ENCODE measurements at places on chromosomes 13 and 19.

DNA sequence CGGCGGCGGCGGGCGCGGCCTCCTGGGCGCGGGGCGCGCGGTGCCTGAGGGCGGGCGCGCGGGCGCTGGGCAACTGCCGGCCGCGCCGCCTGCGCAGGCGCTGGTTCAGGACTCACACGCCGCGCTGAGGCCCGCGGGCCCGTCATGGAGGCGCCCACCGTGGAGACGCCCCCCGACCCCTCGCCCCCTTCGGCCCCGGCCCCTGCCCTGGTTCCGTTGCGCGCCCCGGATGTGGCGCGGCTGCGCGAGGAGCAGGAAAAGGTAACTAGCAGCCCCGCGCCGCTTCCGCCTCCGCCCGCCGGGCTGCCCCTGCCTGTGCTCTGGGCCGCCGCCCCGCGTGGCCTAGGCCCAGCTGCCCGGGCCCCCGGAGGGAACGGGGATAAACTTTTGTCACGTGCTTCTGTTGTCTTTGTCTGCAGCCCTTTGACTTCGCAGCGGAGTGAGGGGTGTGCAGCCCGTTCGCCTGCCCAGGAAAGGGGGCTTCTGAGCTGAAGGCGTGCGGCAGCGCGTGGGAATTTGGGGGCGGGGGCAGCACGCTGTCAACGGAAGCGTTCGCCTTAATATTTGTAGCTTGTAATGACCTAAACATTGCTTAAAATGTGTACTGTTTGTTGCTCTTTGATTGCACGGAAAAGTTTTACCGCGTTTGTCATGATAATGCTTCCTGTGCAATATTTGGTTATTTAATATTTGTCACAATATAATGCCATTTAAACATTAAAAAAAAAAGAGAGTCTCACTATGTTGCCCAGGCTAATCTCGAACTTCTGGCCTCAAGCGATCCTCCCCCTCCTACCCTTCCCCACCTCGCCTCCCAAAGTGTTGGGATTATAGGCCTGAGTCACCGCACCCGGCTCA lies 594 bp downstream of the URI1 start:
- H3K4me3 ChIP-seq = peak overlapping the region; percentile 56
- H3K27ac ChIP-seq = peak overlapping the region; percentile 92
- DNase-seq = peak; percentile 62

- H3K36me3 ChIP-seq = no peaks in the 10 kb centered on the region
- no peaks in the 10 kb centered on the region for H3K27me3 ChIP-seq
- no peak overlapping the region for H3K27ac ChIP-seq
- no peak overlapping the region for H3K4me3 ChIP-seq
- no peak for DNase-seq
Measured at GRCh38 chr13:23383151-23383550, 50.4 kb downstream of the SACS start.

DNA sequence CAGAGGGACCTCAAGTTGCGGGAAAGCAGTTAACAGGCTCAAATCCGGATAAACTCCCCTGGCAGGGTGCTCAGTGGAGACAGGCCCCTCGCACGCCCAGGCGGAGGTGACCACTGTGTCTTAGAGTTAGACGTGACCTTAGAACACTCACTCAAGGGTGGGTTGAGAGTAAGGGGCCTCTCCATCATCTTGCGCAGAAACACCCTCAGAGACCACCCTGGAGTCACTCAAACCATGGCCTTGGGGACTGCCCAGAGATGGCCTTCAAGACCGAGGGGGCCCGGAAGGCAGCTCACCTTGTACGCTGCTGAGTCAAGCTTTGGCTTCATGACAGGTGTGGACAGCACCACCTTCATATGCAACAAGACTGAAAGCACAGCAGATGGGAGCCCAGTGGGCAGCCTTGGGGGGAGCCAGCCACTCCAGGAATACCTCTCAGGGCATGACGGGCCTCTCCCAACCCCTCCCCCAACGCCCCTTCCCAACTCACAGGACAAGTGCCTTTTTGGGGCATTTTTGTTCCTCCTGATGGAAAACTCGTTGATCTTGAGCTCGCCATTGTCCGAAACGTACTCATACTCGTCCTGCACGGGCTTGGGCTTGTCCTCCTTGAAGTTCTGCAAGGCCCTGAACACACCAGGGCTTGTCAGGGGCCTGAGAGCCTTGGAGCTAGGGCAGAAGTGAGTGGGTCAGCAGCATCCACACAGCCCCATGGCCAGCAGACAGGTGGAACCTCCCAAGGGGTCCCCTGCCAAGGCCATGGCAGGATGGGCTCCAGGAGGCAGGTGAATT lies 229.2 kb downstream of the TUBA3C start:
- no peaks in the 10 kb centered on the region for H3K27me3 ChIP-seq
- no peaks in the 10 kb centered on the region for H3K4me1 ChIP-seq
- H3K36me3 ChIP-seq = no peaks in the 10 kb centered on the region
- H3K4me3 ChIP-seq = no peak overlapping the region

- no peaks in the 10 kb centered on the region for H3K27me3 ChIP-seq
- DNase-seq = peak; percentile 43
- peak within 1 kb of the TSS; percentile 32 for H3K4me3 ChIP-seq
- H3K27ac ChIP-seq = peak within 1 kb of the TSS; percentile 53
- H3K36me3 ChIP-seq = no peaks in the 10 kb centered on the region
- peaks cover 19% of the 10 kb centered on the region for H3K4me1 ChIP-seq
Measured at GRCh38 chr19:48511800-48512503, at the start of gene LMTK3. LMTK3 (minus strand) TSS chr19:48511835; CDS start chr19:48511576, 259 bp downstream.

- no peaks in the 10 kb centered on the region for H3K27me3 ChIP-seq
- peaks cover 2% of the 10 kb centered on the region for H3K36me3 ChIP-seq
- no peaks in the 10 kb centered on the region for H3K4me1 ChIP-seq
- no peak for DNase-seq
- no peak overlapping the region for H3K27ac ChIP-seq
Measured at GRCh38 chr13:98351636-98352035, 174.6 kb upstream of the RNF113B start.

DNA sequence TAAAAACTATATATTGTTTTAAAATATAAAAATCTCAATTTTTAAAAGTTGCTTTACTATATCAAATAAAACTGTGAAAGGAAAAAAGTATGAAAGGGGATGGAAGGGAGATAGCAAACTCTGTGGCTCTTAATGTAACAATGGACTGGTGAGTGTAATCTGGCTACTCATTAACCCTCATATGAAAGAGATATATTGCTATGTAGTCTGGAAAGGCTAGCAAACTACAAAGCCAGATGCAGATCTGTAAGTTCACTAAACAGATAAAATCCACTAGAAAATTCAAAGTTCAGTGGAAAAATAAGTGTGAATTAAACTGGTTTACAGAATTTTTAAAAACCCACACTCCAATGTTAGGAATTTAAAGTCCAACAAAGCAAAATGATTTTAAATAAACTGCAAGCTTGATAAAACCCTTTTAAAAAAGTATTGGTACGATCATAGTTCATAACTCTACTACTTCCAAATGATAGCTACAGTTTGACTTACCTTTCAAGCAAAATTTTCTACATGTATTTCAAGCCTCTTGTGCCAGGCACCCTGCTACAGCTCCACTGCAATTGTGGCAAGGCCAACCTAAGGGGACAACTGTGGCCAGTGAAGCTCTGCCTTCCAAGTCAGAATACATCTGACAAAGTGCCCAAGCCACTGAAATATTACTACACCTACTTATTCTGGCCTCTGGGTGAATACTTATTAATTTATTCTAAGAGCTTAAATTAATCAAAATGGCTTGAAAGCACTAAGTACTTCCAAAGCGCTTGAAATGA lies 647 bp upstream of the ELF1 start:
- H3K36me3 ChIP-seq = no peaks in the 10 kb centered on the region
- H3K27me3 ChIP-seq = no peaks in the 10 kb centered on the region
- no peak for DNase-seq
- peak overlapping the region; percentile 88 for H3K27ac ChIP-seq

DNA sequence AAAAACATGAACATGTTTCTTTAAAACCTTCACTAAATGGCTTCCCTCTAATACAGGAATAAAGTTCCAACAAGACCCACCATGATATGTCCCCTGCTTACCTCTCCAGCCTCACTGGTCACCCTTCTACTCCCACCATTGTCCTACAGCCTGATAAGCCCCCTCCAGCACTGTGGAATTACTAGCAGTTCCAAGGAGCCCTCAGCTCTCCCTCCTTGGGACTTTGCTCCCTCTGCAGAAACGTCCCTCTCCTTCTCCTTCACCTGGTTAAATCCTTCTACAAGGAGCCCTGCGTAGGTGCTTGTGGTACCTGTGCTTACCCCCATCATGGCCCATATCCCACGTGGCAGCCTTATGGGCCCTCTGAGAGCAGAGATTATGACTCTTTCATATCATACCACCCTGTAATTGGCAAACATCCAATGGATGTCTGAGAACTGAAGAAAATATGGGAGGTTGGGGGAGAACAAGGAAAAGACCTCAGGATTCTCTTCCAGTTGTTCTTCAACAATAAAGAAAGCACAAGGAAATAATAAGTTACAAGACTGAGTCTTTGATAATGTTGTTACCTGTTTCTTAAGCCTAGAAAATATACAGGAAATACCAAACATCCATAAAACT lies 26.1 kb upstream of the DOCK9 start:
- no peak for DNase-seq
- H3K27me3 ChIP-seq = no peaks in the 10 kb centered on the region
- H3K4me3 ChIP-seq = no peak overlapping the region

GRCh38 chr13:61500176-61500575 lies 84.5 kb upstream of the PCDH20 start:
- H3K27me3 ChIP-seq = no peaks in the 10 kb centered on the region
- no peaks in the 10 kb centered on the region for H3K36me3 ChIP-seq
- H3K27ac ChIP-seq = no peak overlapping the region
- DNase-seq = no peak
- no peaks in the 10 kb centered on the region for H3K4me1 ChIP-seq
- H3K4me3 ChIP-seq = no peak overlapping the region

DNA sequence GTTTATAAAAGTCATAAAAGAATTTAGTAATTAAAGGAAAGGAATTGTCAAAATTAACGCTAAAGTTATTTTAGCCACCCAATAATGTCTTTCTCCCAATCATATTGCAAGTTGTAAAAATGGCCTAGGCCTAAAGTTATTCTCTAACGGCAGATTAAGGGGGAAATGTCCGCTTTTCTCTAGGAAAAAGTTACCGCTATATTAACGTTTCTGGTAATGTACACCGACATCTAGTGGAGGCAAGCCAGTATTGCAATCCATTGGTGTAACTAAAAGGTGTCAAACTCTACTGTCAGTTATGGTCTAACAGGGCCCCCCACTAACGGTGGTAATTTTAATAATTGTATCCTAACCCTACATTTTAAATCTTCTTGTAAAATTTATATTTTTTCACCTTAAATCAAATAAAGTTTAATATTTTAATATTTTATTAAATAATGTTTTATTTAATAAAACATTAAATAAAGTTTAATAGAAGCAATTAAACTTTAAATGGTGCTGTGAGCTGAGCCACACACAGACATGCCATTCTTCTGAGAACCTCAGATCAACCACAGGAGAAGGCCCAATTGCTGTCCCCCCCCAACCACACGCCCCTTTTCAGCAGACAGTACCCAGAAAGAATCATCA lies 35.9 kb upstream of the ZSCAN5A start:
- no peaks in the 10 kb centered on the region for H3K27me3 ChIP-seq

- no peak for DNase-seq
- no peak overlapping the region for H3K4me3 ChIP-seq
- no peaks in the 10 kb centered on the region for H3K36me3 ChIP-seq
- H3K27ac ChIP-seq = no peak overlapping the region
- no peaks in the 10 kb centered on the region for H3K27me3 ChIP-seq
Measured at GRCh38 chr19:3253270-3253669, 28.8 kb downstream of the CELF5 start.

- no peak overlapping the region for H3K27ac ChIP-seq
- DNase-seq = no peak
- H3K4me3 ChIP-seq = no peak overlapping the region
Measured at GRCh38 chr19:10144361-10144760, 24.7 kb upstream of the EIF3G start.

- peaks cover 2% of the 10 kb centered on the region for H3K36me3 ChIP-seq
- no peaks in the 10 kb centered on the region for H3K4me1 ChIP-seq
- no peak for DNase-seq
- no peak overlapping the region for H3K27ac ChIP-seq
- no peak overlapping the region for H3K4me3 ChIP-seq
- no peaks in the 10 kb centered on the region for H3K27me3 ChIP-seq
Measured at GRCh38 chr19:34300962-34301361, 46.6 kb downstream of the GARRE1 start.

DNA sequence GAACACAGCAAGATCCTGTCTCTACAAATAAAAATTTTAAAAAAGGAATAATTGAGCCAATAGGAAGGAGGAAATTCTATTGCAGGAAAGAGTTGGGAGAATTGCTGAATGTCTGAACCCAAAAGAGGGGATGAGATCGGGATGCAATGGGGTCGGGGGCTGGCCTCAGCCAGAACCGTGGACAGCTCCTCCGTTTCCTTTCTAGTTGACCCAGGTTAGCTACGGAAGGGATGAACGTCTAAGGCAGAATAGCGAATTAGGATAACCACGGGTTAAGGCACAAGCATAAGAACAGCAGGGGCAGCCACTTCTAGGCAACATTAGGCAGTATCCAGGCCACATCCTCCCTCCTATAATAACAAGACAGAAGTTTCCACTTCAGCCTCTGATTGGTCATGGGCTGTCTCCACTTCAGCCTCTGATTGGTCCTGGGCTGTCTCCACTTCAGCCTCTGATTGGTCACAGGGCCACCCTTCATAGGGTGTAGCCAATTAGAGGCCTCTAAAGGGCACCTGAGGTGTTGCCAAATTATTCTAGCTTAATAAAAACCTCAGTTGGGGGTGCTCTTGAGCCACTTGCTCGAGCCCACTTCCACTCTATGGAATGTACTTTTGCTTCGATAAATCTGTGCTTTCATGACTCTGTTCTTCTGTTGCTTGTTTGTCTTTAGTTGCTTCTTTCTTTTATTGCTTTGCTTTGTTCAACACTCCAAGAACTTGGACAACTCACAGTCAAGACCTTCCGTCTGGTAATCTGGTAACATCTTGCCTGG lies 24.9 kb upstream of the TPM4 start:
- no peak overlapping the region for H3K4me3 ChIP-seq
- H3K27ac ChIP-seq = no peak overlapping the region
- H3K27me3 ChIP-seq = no peaks in the 10 kb centered on the region
- DNase-seq = no peak
- H3K36me3 ChIP-seq = no peaks in the 10 kb centered on the region

DNA sequence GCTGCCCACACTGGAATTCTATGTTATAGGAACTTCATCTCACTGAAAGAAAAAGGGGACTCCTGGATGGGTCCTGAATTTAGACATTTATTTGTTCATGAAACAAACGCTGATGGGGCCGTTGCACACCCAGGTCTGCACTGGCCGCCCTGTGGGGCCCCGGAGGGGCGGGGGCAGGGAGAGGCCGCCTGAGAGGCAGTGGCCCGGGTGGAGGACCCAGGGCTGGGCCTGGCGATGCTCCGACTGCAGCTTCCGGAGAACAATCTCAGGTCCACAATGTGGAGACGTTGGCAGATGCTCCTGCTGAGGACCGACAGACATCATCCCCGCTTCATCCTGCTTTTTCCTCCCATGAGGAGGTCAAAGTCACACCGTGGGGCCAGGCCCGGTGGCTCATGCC lies 16.3 kb upstream of the PTBP1 start:
- no peak for DNase-seq
- H3K27ac ChIP-seq = peak overlapping the region; percentile 91
- no peaks in the 10 kb centered on the region for H3K27me3 ChIP-seq
- no peaks in the 10 kb centered on the region for H3K36me3 ChIP-seq
- H3K4me1 ChIP-seq = peaks cover 12% of the 10 kb centered on the region

GRCh38 chr13:76778853-76779252 lies 107.4 kb downstream of the KCTD12 start:
- no peaks in the 10 kb centered on the region for H3K4me1 ChIP-seq
- no peaks in the 10 kb centered on the region for H3K27me3 ChIP-seq
- H3K36me3 ChIP-seq = no peaks in the 10 kb centered on the region
- no peak overlapping the region for H3K4me3 ChIP-seq

All from Caco-2 (cell line).